ENCODE measurements at places on chromosomes 6 and 20.

GRCh38 chr20:4320291-4320690, 304.9 kb upstream of the RNF24 start:
- DNase-seq = no peak

DNA sequence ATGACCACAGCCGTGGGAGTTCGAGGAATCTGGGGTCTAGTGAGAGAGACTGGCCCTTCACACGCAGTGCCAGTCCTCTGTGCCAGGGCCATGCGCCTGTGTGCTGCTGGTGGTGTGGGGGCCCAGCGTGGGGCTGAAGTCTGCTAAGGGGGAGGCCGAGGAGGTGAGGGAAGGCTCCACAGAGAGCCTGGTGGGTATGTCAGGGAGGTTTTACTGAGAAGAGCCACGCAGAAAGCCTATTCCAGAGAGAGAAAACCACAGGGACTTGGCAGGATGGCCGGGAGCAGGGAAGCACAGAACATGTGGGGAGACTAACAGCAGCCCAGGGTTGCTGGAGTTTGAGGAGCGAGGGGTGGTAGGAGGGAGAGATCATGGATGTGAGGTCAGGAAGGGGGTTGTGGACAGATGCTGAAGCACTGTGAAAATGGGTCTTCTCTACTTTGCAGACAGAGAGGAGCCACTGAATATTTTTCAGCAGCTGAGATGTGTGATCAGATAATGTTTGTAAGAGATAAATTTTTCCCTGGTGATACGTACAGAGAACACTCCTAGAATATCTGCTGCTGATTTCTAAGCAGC, 35.3 kb downstream of the DUSP22 start:
- no peak for DNase-seq

- DNase-seq = peak; percentile 40
These were observed 646 bp downstream of the RPS6KA2 start for GRCh38 chr6:166626177-166627032.

GRCh38 chr20:49885558-49886332, 29.6 kb downstream of the SPATA2 start:
- DNase-seq = no peak

- DNase-seq = no peak
These were observed 158.2 kb upstream of the CHD6 start for GRCh38 chr20:41776421-41776820.

- DNase-seq = no peak
These were observed 88.6 kb downstream of the BFSP1 start for GRCh38 chr20:17442588-17442987.

- no peak for DNase-seq
These were observed 332.2 kb downstream of the KHDRBS2 start for GRCh38 chr6:61953851-61954250.

- DNase-seq = peak; percentile 77
These were observed 91.7 kb downstream of the CLIC5 start for GRCh38 chr6:45923831-45924391.

- no peak for DNase-seq
These were observed 67.4 kb downstream of the ECT2L start for GRCh38 chr6:138863321-138863720.

DNA sequence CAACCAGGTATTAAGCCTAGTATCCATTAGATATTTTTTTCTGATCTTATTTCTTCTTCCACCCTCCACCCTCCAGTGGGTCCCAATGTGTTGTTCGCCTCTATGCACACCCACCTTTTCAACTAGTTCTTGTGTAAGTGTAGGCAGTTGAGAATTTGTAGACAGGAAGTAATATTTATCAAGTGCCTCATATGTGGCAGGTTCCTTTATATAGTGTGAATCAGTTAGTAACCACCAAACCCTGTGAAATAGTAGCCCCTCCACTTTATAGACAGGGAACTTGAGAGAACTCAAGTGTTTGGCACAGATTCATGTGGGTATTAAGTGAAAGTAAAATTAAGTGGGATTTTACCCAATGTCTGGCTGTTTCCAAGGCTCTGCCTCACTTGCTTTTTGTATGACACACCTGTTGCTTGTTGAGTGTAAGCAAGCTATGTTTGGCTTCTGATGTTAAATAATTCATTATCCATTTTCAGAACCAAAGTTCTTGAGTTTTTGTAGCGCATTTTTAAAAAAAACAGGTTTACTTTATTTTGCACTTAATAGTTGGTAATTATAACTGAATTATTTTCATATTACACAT, 24.8 kb downstream of the AFDN start:
- no peak for DNase-seq

DNA sequence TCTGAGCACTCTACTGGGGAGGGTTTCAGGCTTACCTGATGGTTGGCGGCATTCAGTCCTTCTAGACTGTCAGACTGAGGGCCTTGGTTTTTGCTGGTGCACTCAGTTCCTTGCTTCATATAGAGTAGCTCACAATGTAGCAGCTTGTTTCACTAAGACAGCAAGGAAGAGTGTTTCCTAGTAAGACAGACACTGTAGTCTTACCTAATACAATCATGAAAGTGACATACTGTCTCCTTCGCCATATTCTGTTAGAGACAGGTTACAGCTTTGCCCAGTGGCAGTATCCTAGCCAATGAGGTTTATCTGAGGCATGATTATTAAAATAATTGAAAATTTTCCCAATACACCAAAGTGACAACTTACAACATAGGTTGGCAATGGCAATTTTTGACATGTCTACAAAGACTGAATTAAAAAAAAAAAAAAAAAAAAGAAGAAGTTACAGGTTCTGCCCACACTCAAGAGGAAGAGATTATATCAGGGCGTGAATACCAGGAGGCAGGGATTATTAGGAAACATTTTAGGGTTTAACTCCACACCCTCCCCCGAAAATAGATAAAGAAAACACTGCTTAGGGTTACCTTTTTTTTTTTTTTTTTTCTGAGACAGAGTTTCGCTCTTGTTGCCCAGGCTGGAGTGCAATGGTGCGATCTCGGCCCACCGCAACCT, 66.8 kb downstream of the SCAND1 start:
- no peak for DNase-seq

- no peak for DNase-seq
These were observed 63.7 kb downstream of the PXDC1 start for GRCh38 chr6:3687847-3688246.

DNA sequence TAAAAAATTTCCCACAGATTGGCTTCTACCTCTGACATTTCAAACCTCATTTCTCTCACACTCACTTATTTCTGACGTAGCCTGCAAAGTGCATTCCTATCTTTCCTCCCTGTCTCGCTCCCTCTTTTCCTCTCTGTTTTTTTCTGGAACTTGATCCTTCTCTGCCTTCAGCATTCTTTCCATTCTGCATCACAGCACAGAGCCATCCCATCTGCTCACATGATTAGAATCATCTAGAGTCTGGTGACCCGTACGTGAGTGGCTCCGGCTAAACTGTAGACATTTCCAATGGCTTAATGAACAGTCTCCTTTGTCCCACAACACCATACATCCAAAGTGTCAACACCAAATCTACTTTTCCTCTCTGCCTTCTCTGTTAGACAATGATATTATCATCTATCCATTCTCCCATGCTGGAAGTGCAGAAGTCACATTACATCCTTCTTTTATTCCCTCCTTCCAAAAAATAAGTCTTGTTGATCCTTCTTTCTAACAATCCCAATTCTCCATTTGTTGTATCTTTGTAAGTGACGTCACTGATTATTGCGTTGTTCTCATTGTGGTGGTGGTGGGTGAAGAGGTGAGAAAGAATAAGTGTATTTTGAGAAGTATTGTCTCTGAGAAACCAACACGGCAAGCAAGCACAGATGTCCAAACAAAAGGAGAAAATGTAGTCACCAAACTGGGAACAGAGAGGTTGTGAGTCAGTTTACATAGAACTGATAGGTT, 41.6 kb downstream of the OPRM1 start:
- no peak for DNase-seq

- DNase-seq = peak; percentile 39
These were observed 111.3 kb downstream of the TNFAIP3 start for GRCh38 chr6:137978252-137978896.

All from activated CD8-positive, alpha-beta T cell treated with anti-CD3 and anti-CD28 coated beads for 36 hours (primary cell).